ENCODE measurements at places on chromosomes 12 and 14.

GRCh38 chr12:94867066-94867855 is 136.2 kb downstream of the NDUFA12 start:
- DNase-seq: no peak

GRCh38 chr12:39205969-39206368 is 237.0 kb downstream of the KIF21A start:
- no peak for DNase-seq

GRCh38 chr12:54227376-54227775 is 38.6 kb upstream of the SMUG1 start:
- no peak for DNase-seq

- DNase-seq: no peak
These were observed 15.8 kb upstream of the VPS33A start for GRCh38 chr12:122282061-122282460.

- DNase-seq: no peak
These were observed 872.9 kb downstream of the TMTC2 start for GRCh38 chr12:83559650-83560049.

DNA sequence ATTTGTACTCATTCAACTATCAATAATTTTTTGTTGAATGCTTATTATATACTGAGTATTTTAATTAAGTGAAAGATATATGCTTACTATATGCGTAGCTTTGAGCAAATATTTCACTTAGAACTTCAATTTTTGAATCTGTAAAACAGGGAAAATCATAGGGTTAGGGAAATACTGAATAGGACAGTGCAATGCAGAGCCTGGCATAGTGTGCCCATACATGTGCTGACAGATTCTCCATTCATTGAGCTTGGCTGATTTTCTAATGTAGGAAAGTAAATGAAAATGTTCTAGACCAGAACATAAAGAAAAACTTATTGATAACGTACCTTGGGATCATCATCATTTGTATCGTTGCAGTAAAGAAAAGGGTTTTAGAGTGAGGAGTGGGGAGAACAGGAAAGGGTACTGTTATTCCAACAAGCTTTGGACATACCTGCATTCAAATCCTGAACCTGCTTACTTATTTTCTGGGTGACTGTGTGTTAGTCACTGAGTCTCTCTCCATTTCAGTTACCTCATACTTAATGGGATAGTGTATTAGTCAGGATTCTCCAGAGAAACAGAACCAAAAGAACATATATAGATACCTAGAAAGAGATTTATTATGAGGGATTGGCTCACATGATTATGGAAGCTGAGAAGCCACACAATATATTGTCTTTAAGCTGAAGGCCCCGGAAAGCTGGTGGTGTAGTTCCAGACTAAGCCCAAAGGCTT is 436.4 kb downstream of the ADAMTS20 start:
- no peak for DNase-seq

GRCh38 chr12:82554529-82554928 is 132.2 kb upstream of the TMTC2 start:
- DNase-seq: no peak

DNA sequence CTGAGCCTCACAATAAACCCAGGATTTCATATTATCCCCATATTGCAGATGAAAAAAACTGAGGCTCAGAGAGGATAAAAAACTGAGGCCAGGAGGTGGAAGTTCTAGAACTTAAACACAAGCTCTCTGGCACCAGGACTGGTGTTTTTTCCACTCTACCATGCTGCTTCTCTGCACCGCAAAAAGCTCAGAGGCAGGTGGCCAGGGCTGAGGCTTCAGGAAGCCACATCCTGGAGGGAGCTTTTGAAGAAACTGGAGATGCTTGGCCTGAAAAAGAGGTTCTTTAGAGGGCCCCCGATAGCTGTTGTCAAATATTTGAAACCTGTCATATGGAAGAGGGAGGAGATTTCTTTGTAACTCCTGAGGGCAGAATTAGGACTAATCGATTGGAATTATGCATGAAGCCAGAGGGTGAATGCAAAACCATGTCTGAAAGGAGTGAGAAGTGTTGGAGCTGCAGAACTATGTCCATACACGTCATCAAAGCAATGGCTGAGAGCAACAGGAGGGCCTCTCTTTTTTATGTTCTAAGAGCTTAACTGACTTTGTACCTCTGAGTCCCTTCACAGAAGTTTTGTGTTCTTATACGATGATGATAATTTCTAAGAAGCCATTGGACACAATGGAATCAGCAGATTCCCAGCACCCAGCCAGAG is 448.6 kb downstream of the FUT8 start:
- DNase-seq: no peak

GRCh38 chr14:31229638-31230572 is 22.3 kb upstream of the HECTD1 start:
- DNase-seq: no peak

DNA sequence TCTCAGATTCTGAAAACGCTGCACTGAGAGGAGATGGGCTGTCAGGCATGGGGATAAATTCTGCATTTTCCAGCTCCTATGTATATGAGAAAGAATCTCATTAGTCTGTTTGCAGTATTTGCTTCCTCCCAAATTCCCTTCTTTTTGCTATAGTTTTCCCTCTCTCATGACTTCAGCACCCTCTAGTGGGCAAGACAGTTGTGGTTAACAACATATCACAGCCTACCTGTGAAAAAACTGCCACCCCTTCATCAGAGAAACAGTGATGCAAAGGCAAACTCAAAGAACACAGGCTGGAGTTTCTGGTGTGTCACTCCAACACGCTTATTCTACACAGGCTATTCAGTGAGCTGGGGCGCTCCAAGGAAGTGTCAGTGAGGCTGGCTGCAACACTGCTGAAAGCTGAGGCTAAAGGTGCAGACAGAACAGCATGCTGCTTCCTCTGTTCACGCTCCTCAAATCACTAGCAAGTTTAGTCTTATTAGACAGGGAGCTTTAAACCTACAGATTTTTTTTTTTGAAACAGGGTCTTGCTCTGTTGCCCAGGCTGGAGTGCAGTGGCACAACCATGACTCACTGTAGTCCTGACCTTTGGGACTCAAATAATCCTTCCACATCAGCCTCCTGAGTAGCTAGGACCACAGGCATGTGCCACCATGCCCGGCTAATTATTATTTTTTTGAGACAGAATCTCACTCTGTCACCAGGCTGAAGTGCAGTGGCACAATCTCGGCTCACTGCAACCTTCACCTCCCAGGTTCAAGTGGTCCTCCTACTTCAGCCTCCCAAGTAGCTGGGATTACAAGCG is 19.3 kb downstream of the ZC2HC1C start:
- peak; percentile 70 for DNase-seq
